ENCODE measurements at places on chromosomes 11 and 22.

GRCh38 chr22:22943521-22944267 lies 56.1 kb downstream of the IGLL5 start:
- DNase-seq: peak; percentile 39

GRCh38 chr11:120208777-120209176 lies 2.1 kb upstream of the OAF start:
- DNase-seq: no peak

- DNase-seq: no peak
These were observed 2.5 kb downstream of the C11orf68 start for GRCh38 chr11:65916391-65916790.

DNA sequence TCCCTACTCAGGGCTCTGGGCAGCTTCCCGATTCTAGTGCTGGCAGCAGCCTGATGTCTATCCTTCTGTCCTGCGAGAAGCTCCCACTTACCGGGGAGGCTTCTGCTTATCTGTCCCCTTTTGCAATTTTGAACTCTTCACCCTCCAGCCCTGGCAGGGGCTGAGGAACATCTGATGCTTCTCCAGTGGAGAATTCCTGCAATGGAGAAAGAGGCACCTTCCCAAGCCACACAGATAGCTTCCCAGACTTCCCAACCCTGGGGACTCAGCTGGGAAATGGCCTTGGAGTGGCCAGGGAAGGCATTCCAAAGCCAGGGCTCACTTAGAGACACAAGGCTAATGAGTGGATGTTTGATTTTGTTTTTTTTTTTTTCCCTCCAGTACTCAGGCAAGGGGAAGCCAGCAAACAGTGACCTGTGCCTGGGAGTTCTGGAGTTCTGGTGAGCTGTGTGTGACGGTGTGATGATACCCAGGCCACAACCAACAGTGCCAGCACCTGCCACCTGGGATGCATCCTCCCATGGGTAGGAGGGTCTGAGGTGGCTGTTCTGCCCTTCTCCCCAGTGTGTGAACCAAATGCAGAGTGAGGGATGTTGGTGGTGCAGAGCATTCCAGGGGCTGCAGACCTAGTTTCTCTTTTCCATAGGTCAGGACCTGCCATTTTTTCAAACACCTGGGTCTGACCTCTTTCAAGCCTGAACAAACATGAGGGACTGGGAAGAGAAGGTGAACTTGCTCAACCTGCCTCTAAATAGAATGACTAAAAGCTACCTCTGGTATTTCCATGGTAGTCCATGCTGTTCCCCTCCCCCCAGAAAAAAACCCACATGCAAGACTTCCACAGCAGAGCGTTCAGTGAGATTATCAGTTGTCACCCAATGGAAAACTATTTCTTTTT lies 95.1 kb downstream of the CCDC81 start:
- no peak for DNase-seq

DNA sequence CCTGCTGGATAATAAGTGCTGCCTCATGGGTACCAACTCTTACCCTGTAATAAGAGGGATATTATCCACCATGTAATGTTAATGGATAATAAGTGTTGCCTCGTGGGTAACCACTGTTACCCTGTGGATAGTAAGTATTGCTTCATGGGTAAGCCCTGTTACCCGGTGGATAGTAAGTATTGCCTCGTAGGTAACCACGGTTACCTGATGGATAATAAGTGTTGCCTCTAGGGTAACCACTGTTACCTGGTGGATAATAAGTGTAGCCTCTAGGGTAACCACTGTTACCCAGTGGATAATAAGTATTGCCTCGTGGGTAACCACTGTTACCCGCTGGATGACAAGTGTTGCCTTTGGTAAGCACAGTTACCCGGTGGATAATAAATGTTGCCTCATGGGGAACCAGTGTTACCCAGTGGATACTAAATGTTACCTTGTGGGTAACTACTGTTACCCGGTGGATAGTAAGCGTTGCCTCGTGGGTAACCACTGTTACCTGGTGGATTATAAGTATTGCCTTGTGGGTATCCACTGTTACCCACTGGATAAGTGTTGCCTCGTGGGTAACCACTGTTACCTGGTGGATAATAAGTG lies 18.6 kb upstream of the NXPE4 start:
- no peak for DNase-seq

DNA sequence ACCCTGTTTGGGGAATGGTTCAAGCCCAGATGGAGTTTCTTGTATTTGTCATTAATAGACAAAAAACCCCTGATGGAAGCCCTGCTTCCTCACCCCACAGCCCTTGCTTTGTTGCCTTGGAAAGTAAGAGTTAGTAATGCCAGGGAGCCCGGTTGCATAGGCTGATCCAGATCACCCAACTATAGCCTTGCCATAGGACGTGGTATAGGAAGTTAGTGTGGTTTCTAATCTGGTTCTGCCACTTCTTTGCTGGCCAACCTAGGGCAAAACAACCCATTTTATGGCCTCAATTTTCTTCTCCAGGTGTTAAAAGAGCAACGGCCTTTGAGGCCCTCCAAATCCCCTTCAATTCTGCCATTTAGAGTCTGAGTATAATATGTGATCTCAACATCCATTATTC lies 97.9 kb downstream of the STIM1 start:
- DNase-seq: no peak

- DNase-seq: no peak
These were observed 3.9 kb upstream of the GTSE1 start for GRCh38 chr22:46292732-46293131.

GRCh38 chr11:42462558-42463310 lies 849.1 kb upstream of the API5 start:
- no peak for DNase-seq

GRCh38 chr11:5224538-5225479 lies 2.1 kb downstream of the HBB start:
- no peak for DNase-seq

GRCh38 chr11:78961937-78962701 lies 387.5 kb upstream of the NARS2 start:
- DNase-seq: no peak

- peak; percentile 28 for DNase-seq
These were observed 2.4 kb downstream of the MPST start for GRCh38 chr22:37021710-37022482.

Data from CD8-positive, alpha-beta memory T cell (primary cell).